ENCODE measurements at places on chromosomes 5 and 9.

DNA sequence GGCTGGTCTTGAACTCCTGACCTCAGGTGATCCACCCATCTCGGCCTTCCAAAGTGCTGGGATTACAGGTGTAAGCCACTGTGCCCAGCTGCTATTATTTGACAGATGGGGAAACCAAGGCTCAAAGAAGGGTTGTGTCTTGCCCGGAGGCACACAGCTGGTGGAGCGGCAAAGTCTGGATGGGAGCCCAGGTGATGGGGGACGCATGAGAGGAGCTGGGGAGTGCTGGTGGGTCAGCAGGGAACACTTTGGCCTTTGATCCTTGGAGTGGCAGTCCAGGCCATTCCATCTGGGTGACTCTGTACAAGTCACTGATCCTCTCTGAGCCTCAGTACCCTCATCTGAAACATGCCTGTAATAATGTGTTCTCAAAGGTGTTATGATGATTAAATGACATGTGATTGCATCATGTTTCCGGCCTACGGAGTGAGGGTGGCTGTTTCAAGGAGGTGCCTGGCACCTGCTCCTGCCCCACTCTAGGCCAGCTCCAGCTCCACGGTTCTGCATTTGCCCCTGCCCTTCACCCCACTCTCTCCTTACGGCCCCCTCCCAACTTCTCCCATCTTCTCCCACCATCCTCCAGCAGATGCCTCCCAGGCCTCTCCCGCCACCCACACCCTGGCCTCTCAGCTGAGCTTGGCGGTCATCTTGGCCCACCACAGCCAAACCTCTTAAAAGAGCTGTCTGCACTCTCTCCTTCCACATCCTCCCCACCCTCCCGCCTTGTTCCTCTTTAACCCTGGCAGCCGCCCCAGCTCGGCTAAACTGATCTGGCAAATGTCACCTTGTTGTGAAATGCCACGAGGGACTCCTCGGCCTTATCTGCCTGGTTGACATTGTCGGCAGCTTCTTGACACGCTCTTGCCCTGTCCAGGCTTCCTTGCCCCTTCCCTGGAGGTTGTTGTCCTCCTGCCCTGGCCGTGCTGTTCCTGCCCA, 5.5 kb upstream of the DBN1 start:
- DNase-seq, result no peak

DNA sequence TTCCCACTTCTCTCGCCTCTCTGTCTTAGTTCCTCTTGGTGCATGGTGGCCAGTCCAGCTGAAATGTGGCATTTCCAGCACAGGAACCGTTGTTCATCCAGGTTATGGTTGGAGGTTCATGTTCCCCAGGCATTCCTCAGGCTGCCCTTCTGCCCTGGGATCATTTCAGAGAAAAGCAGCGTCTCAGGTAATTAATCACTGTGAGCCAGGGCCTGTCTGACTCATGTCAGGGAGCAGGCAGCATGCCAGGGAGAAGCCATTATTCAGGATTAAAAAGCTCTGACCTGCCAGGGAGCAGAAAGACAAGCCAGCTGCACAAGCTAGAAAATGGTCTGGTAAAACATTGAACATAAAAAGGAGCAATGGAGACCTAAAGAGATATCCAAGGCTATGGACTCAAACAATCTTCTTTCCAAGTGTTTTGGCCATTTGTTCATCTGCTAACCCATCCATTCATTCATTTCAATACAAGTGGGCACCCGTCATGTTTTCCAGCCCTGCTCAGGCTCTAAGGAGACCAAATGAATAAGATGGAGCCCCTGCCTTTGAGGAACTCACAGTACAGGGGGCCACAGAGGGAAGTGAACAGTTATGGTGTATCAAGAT, 241.4 kb downstream of the DRD1 start:
- no peak for DNase-seq

GRCh38 chr5:26024774-26025173, 1013.6 kb downstream of the CDH9 start:
- DNase-seq, result no peak

GRCh38 chr5:68012831-68013230, 202.7 kb upstream of the PIK3R1 start:
- DNase-seq, result no peak

- DNase-seq, result no peak
These were observed 134.2 kb downstream of the DMRTA1 start for GRCh38 chr9:22580788-22581187.

DNA sequence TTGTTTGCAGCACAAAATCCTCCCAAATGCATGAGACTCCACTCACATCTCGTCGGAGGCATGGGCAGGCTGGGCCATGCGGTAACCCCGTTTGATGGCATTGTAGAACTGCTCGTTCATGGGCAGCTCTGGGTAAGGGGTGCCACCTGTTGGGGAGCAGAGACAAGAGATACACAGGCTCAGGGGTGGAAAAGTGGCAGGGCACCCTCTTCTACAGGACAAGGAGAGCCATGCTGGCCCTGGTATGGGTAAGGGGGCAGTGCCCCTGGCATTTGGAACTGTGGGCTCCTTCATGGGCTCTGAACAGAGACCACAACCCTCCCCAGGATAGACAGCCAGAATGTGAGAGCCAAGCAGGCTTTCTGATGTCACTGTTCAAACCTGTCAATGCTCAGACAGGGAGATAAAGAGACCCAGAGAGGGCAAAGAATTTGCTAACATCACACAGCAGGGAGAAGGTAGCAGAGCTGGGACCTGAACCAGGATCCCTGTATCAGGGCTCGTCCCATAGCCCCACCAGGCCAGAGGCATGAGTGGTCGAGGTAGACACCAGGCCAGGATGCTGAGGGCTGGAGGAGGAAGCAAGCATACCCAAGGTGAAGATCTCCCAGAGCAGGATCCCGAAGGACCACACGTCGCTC, 33.2 kb upstream of the CSF1R start:
- DNase-seq, result no peak

- DNase-seq, result no peak
These were observed 1.9 kb upstream of the HINT2 start for GRCh38 chr9:35816708-35817107.

- no peak for DNase-seq
These were observed 368.4 kb upstream of the GRAMD2B start for GRCh38 chr5:126054577-126055347.

GRCh38 chr5:67206929-67207328, 10.3 kb upstream of the CD180 start:
- peak; percentile 75 for DNase-seq

GRCh38 chr5:81239613-81240012, 6.5 kb downstream of the CKMT2 start:
- no peak for DNase-seq

GRCh38 chr9:123127512-123128075, 94.1 kb downstream of the GPR21 start:
- DNase-seq, result no peak

GRCh38 chr5:147454996-147455677, 54.7 kb downstream of the DPYSL3 start:
- DNase-seq, result no peak

GRCh38 chr5:158754018-158754514, 345.6 kb downstream of the EBF1 start:
- DNase-seq, result no peak

- no peak for DNase-seq
These were observed 1331.0 kb upstream of the CDH9 start for GRCh38 chr5:28369418-28369817.

GRCh38 chr9:109831998-109832658, 52.1 kb downstream of the PALM2AKAP2 start:
- DNase-seq, result no peak

DNA sequence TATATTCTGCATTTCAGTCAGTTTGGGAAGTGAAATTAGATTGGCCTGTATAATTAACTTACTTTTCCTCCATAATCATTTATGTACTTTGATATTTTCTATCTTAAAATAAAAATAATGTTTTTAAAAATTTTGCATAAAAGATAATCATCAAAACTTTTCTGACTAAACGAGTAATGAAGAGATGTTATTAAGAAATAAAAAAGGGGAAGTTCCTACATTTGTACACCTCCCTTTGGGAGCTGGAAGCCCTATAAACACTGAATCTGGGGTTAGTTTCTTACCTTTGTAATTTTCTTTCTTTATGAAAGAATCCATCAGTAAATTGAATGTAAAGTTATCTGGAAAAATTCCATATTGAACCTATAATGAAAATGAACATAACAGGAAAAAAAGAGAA, 86.2 kb downstream of the MRPS27 start:
- DNase-seq, result no peak

DNA sequence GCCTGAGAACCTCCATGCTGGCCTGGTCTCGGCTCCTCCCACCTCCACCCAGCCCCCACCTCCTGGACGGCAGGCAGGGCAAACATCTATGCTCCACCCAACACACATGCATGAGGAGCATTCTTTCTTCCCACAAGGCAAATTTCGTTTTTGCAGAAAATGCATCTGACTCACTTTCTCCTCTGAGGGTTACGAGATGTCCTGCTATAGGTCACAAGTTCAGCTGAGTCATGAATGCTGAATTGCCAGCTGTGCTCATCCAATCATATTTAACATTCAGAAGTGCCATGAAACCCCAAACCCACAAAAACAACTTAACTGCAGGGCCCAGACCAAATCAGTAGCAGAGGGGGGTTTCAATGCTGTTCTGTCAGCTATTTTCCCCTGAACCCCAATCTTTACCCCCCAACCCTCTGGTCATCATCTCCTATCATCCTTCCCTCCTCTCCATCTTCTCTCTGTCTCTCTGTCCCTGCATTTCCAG, 39.0 kb upstream of the OSMR start:
- DNase-seq, result peak; percentile 6

- DNase-seq, result no peak
These were observed 6.6 kb upstream of the N4BP3 start for GRCh38 chr5:178106556-178107239.

DNA sequence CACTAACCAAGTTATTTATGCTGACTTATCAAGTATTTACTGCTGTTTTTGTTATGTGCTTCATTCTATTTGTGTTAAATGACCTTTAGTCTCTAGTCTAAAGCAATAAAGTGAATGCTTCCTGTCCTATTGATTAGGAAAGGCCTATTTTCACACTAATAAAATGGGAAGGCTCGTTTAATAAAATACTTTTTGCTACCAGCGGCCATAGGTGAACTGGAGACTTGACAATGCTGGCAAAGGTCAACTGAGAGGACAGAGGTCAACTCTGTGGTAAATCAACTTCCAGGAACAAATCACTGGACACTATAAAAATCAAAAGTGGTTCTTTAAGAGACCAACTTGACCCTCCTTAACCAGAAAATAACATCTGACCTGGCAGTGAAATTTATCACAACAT, 634.3 kb downstream of the ISL1 start:
- DNase-seq, result no peak

- DNase-seq, result no peak
These were observed 526.4 kb downstream of the NR2F1-AS1 start for GRCh38 chr5:93054424-93055163.

DNA sequence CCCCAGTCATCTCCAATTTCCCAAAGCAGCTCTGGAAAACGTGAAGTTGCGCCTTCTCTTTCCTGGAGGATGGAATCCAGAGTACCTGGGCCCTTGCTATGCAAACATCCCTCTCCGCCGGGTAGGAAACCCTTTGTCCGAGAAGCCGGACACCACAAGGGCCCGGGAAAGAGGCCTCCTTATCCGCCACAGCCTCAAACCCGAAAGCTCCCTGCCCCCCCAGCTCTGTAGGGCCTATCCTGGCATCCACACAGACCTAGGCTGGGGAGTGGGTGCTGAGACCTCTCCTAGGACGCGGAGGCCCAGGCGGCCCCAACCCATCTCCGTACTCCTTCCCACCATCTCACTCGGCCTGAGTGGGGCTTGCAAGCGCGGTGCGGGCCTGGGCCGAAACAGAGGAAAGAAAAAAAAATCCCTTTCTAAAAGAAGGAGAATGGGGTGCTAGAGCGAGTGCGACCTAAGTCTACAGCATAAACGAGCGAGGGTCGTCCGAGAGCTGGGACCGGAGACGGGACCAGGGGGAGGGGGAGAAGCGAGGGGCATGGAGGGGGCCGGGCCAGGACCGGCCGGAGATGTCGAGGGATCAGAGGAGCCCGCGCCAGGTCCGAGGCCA, 624 bp downstream of the FBXW11 start:
- DNase-seq, result no peak

- DNase-seq, result peak; percentile 47
These were observed at the start of gene ARSB for GRCh38 chr5:78985116-78985724. ARSB (minus strand) TSS chr5:78985310; CDS start chr5:78985248, 62 bp downstream.

- DNase-seq, result no peak
These were observed 243.5 kb downstream of the ZSWIM6 start for GRCh38 chr5:61575581-61575980.

- no peak for DNase-seq
These were observed 20.3 kb downstream of the C9orf153 start for GRCh38 chr9:86238861-86239770.

- no peak for DNase-seq
These were observed 712.3 kb upstream of the WWC1 start for GRCh38 chr5:167578977-167579692.

GRCh38 chr5:31855134-31856040, 216.5 kb downstream of the PDZD2 start:
- no peak for DNase-seq

DNA sequence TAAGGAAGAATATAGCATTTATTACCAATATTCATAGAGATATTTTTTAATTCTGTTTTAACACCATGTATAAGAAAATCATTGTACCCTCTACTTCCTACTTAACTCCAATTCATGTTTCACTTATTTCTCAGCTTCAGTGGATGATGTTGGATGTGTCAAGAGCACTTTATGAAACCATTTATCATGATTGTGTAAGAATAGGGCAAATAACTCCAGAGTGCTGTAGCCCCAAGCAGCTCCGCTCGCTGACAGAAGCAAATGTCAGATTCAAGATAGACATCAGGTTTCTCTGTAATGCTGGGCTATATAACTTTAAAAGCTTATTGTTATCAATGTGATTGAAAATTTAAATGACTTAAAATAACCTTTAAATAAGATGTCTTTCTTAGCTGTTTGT, 50.4 kb downstream of the MAST4 start:
- DNase-seq, result no peak

- no peak for DNase-seq
These were observed 128.5 kb downstream of the CHSY3 start for GRCh38 chr5:130032807-130033206.

DNA sequence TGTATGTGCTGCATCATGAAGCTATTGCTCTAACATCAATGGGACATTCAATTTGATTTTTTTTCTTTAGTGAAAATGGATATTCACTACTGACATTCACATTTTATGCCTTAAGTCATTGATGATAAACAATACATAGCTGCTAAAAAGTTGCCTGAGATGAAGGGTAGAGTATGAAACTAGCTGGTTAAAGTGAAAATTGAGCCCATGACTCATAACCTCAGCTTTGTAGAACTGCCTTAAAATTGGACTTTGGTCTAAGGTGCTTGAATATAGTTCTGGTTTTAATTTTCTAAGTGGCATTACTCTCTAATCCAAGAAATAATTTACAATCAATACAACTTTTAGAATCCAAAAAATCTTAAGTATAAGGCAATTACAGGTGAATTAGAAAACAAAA, 740.4 kb upstream of the RIOK2 start:
- no peak for DNase-seq

All from stimulated activated CD4-positive, alpha-beta T cell treated with anti-CD3 and anti-CD28 coated beads, Interleukin-15, amount 100 ng/mL, for 48 hours (primary cell).